ENCODE measurements at places on chromosomes 12 and 14.

- no peak for DNase-seq
Measured at GRCh38 chr14:81681541-81681940, 147.9 kb upstream of the SEL1L start.

GRCh38 chr12:127559349-127560040 is 707.5 kb upstream of the TMEM132C start:
- DNase-seq, result peak; percentile 51

GRCh38 chr14:38723959-38724358 is 379.1 kb downstream of the SEC23A start:
- DNase-seq, result no peak

DNA sequence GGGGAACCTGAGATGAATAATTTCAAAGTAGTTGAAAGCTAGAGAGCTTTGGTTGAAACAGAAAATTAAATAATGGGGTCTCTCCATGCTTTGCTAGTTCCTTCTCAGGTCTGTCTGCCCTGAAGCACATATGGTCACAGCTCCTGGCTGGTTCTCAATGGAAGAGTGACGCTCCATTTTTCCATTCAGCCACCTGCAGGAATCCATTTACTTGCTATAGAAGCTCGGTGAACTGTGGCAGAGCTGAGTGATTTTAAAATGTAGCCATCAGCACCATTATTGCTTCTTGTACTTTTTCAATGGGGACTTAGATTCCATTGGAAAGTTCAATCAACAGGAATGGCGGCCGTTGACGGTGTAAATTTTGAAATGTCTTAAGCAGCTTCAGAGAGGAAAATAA is 525.2 kb downstream of the GLT1D1 start:
- no peak for DNase-seq

GRCh38 chr14:20775043-20775442 is 6.0 kb upstream of the RNASE6 start:
- no peak for DNase-seq

GRCh38 chr14:63204407-63205043 is at the start of gene RHOJ:
Gene RHOJ (plus strand): TSS chr14:63204443. CDS start chr14:63204870, 427 bp downstream.
- no peak for DNase-seq

- DNase-seq, result no peak
Measured at GRCh38 chr14:23174296-23175184, 8.9 kb downstream of the SLC7A8 start.

DNA sequence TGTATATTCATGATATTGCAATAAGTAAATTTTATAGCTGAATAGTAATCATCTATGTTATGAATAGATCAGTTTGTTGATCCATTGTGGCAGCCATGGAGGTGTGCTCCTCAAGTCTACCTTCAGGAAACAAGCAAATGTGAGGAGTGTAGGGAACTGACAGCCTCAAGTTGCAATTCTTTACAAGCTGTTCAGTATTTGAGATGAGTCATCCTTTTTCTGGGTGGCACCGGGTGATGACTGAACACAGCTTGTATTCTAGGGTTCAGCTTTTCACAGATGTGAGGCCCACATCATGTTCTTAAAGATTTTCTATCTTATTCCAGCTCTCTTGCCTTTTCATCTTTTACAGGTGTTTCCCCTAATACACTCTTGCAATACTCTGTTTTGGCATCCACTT is 452.4 kb downstream of the KCNH5 start:
- DNase-seq, result no peak

DNA sequence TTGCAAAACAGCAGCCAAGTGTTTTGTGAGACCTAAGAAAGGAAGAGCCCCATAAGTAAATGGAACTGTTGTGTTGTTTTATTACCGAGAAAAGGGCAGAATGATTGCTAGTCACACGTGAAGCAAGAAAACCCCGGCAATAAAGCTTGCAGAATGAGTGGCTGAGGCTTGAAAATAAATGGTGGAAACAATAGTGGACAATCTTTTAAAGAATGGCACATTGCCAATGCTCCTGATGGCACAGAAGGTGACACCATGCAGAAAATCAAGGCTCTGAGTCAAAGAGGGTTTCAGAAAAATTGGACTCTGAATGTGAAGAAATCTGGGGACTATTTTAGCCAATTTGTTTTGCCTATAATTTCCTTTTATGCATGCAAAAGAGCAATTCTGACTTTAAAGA is 4.0 kb upstream of the AQP2 start:
- DNase-seq, result no peak

GRCh38 chr12:89523393-89523792 is 1.2 kb downstream of the GALNT4 start:
- no peak for DNase-seq

- no peak for DNase-seq
Measured at GRCh38 chr12:1919284-1919683, 832 bp upstream of the CACNA2D4 start.

DNA sequence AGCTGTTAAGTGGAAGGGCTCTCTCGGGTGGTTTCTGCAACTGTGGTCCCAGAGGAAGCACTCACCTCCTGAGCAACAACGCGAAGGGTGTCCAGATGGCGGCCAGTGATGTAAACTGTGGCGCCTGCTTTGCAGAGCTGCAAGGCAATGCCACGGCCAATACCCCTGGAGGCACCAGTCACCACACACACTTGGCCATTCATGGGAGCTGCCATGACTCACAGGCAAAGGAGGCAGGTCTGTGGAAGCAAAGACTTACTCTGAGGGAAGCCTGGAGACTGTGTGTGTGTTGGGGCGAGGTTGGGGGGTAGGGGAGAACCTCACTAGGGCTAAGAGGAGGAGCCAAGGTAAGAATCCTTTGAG is 707 bp downstream of the DHRS1 start:
- no peak for DNase-seq

DNA sequence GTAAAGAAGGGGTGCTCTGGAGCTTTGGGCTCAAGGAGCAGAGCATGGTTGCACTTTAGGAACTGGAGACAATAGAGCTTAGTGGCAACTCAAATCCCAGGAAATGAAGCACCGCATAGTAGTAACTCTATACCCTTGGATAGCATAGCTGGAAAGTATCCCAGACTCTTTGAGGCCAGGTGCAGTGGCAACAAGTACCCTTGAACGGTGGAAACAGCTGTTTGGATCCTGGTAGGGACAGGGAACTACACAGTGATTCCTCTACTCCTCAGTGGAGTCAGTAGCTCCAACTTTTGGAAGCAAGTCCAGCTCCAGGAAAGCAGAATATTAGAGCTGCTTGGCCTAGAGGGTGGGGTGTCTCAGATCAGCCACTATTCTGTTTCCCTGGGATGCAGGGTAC is 129.0 kb upstream of the WSCD2 start:
- no peak for DNase-seq

DNA sequence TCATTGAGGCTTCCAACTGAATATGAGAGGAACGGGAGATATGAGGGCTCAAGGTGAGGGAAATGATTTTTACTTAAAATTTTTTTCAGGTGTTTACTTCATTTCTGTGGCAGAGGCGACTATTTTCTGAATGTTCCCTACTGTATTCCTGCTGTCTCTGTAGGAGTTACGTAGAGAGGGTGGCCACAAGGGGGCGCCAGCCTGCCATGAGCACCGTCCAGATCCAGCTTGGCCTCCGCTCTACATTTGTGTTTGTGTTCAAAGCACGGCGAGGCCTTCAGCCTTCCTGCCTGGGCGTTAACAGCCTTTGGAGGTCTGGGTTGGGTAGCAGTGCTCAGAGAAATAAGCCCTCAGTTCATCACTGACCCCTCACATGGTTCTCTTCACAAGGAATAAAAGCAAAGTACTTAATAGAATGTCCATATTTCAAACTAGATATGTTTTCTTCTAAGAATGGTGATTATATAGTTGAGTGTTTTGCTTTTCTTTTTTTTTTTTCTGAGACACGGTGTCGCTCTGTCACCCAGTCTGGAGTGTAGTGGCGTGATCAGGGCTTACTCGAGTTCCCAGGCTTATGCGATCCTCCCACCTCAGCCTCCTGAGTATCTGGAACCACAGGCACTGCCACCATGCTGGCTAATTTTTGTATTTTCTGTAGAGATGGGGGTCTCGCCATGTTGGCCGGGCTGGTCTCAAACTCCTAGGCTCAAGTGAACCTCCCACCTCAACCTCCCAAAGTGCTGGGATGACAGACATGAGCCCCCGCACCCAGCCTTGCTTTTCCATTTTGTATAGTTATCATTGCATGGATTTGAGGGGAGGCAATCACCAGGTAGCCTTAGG is 22.3 kb downstream of the CKB start:
- DNase-seq, result peak; percentile 79

DNA sequence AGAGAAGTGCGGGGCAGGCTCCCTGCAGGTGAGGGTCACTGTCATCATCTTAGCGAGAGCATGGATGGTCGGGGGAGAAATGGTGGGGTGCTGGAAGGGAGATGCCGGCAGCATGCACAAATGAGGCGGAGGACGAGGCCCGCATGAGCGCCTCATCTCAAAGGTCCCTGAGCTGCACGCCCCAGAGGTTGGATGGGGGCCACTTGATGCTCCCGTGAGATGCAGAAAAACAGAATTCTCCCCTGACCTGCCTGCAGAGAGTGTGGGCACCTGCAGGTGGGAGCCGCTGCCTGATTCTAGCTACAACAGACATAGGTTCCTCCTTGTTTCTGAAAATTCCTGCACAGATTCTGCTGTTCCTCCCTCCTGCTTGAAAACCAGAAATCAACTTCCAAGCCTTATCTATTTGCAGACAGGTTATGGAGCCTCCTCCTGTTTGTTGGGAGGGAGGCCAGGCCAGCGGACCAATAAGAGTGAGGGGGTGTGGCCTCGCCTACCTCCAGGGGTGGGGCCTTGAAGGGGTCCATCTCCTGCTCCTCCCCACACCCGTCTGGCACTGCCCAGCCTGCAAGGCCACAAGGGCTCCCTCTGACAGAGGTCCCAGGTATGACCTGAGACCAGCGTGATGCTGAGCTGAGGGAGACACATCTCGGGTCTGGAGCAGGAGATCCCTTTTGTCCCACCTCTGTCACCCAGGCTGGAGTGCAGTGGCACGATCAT is 67.2 kb downstream of the KDM2B start:
- no peak for DNase-seq

DNA sequence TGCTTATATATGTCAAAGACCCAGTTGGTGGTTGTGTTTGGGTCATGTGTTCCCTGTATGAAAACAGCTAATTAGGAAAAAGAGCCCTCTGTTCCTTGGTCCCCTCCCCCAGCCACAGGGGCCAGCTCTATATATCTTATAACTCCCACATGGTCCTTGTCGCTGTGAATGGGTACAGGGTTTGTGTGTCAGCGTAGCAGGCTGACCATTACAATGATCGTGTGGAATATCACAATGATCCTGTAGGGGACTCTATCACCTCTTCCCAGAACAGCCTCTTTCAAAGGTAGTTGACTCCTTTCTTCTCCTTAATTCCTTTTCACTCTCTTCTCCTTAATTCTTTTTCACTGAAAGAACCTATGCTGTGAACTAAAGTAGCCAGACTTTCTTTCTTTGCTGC is 51.6 kb upstream of the RIC8B start:
- no peak for DNase-seq

DNA sequence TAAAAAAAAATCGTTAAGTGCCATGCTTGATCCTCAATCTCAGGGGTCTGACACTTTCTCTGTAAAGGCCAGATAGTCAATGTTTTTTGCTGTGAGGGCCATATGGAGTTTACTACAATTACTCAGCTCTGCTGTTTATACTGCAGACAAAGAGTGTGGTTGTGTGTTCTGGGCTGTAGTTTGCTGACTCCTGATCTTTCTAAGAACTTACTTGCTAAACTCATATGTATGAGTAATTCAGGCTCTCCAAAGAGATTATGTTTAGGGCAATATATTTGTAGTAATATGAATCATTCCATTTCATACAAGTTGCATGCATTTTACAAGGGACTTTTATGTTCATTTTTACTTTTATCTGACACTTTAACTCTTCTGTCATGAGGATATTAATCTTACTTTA is 188.2 kb downstream of the TMTC2 start:
- no peak for DNase-seq

DNA sequence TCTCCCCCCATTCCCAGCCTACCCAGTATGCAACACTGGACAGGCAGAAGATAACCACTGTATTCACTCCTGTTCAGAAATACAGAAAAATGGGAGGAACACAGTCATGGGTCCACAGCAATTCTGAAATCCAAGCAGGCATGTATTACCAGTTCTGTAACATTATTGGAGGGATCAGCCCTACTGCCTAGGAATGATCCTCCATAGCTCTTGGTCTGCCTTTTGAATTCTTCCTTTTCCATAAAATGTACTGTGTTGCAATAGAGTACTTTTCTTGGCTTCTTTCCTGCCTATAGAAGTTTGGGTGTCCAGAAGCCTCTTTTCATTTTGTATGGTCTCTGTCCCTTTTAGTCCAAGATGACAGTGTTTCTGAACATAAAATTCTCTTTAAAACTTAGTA is 46.5 kb downstream of the SPATS2 start:
- no peak for DNase-seq

DNA sequence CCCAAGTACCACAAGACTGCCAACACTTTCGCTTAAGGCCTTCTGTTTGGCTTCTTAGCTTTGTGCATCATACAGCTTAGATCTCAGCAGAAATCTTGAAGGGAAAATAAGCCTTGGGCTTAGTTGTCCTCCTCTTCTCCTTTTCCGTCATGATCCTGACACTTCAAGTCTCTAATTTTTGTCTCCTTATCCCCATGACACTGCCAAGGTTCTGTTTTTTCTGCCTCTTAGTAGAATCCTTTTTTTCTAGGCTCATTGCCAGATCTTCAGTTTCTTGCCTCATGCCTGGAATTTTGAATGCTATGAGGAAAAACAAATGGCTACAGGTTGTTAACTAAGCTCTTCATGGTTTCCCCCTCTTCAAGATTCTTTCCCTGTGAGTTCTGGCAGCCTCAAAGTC is 450.4 kb downstream of the LRFN5 start:
- no peak for DNase-seq

- DNase-seq, result peak; percentile 67
Measured at GRCh38 chr12:29148911-29149690, at the start of gene FAR2. Gene FAR2 (plus strand): TSS chr12:29149278. CDS start chr12:29270450, 121,172 bp downstream.

- no peak for DNase-seq
Measured at GRCh38 chr12:105384916-105385535, 54.5 kb downstream of the C12orf75 start.

- no peak for DNase-seq
Measured at GRCh38 chr14:95503365-95504134, 12.9 kb downstream of the SYNE3 start.

DNA sequence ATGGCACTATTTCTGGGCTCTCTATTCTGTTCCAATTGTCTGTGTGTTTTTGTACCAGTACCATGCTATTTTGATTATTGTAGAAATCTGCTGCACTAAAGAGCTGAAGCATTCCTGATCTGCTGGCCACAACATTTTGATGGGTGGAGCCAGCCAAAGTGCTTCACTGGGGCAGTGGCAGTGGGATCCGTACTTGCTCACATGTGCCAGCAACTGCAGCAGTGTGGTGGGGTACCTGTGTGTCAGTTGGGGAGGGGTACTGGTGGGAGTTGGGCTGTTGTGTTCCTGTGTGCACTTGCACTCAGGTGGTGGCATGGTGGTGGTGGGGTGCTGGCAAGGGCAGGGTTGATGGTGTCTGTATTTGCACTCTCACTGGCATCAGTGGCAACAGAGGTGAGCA is 204.6 kb upstream of the ALG10 start:
- no peak for DNase-seq

DNA sequence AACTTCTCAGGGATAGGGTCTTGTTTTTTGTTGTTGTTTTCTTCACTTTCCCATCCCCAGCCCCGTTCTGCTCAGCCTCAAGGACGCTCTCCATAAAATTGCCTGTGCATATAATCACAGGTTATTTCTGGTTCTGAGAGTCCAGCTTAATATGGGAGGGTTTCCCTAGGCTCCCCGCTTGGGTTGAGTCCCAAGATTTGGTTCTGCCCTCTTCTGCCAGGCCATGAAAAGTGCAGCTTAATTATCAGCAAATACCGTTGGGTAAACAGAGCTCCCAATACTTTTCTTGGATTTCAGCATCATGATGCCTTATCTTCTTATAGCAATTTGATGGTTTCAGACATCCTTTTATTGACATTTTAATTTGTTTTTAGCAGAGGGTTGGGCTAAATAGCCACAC is 75.6 kb downstream of the GRIN2B start:
- DNase-seq, result no peak

GRCh38 chr14:72643317-72643801 is 250.5 kb downstream of the DPF3 start:
- DNase-seq, result no peak
